ENCODE measurements at places on chromosomes 5 and 9. TPM values are rescaled to one million over a fixed set of nuclear protein-coding genes. Genes with fewer than 3 reads are reported as not detected.

Gene KLF9
- total RNA-seq: 3.5 TPM

Gene P4HA2
- total RNA-seq: 49.0 TPM

Gene CMBL
- total RNA-seq: 22.2 TPM

Gene SUSD3
- total RNA-seq: 1.2 TPM

Gene PRSS3
- 14.7 TPM for total RNA-seq

Gene FAM169A
- 3.1 TPM for total RNA-seq

Gene PRDM9
- not detected for total RNA-seq

Gene ELOVL7
- total RNA-seq: 12.0 TPM

Gene PPP2R2B
- total RNA-seq: 0.19 TPM

Gene PCDHGA3
- not detected for total RNA-seq

Gene GMCL2
- not detected for total RNA-seq

Gene PTPDC1
- total RNA-seq: 4.7 TPM

Gene GPR150
- total RNA-seq: 0.15 TPM

Gene MARCHF3
- 1.5 TPM for total RNA-seq

Gene CD274
- total RNA-seq: 1.7 TPM

Gene INSL6
- total RNA-seq: not detected

Gene BHMT2
- total RNA-seq: not detected

Gene PKD2L2
- not detected for total RNA-seq

Gene CDH6
- 0.07 TPM for total RNA-seq

Gene DNAH5
- total RNA-seq: 2.3 TPM

Gene ARRDC3
- 8.4 TPM for total RNA-seq

Gene MFAP3
- 26.3 TPM for total RNA-seq

Gene WNT8A
- not detected for total RNA-seq

Gene FOXD4
- total RNA-seq: 0.34 TPM

Gene FAM153A
- total RNA-seq: not detected

Gene GARNL3
- total RNA-seq: 1.8 TPM

Gene ARL10
- 0.02 TPM for total RNA-seq
